ENCODE measurements at places on chromosomes 1 and 21.

- no peak for ATAC-seq
These were observed 42.2 kb downstream of the BTF3L4 start for GRCh38 chr1:52098139-52098871.

DNA sequence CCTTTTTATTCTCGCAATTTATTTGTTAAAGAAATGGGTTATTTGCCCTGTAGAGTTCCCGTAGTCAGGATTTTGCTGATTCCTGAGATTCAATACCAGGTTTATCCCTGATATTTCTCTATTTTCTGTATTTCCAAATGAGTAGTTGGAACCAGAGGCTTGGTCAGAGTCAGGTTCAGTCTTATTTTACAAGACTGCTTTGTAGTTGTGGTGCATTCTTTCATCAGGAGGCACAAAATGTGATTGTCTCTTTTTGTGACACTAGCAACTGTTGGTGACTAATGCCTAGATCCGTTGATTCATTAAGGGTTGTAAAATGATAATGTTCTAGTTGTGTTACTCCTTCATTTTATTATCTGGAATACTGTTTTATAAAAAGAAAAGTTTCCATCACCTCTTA lies 95.5 kb upstream of the TPTE start:
- no peak for ATAC-seq

DNA sequence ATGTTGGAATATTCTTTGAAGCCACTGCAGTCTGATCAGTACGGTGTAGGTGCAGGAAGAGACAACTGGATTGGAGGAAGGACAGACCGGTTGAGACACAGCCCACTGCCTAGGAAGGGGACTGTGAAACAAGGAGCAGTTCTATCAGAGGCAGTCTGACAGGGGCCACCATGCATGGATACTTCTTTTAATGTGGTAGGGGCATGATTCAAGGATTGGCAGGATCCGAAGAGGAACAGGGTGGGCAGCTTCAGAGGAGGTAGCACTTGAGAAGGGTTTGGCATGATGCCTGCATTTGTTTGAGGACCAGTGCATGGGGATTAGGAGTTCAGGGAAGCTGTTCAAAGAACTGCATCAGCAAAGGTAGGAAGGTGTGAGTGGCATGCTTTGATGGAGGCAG lies 167.9 kb downstream of the DYRK1A start:
- no peak for ATAC-seq

- ATAC-seq, result no peak
These were observed 6.5 kb downstream of the FMO5 start for GRCh38 chr1:147218606-147219005.

DNA sequence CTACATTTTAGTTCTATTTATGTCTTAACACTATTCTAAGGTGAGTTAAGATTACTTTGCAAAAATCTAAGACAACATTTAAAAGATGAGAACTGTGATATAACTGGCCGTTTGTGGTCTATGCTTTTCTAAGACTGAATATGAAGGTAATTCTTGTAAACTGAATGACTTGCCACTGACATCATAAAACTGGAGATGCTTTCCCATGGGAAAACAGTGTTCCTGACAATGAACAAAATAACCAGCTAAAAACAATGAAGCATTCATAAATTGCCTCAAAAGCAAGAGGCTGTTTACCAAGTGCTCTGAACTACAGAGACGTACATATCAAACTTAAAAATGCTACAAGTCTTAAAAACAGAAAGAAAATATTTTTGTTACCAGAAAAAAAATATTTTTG lies 54.7 kb downstream of the APP start:
- no peak for ATAC-seq

DNA sequence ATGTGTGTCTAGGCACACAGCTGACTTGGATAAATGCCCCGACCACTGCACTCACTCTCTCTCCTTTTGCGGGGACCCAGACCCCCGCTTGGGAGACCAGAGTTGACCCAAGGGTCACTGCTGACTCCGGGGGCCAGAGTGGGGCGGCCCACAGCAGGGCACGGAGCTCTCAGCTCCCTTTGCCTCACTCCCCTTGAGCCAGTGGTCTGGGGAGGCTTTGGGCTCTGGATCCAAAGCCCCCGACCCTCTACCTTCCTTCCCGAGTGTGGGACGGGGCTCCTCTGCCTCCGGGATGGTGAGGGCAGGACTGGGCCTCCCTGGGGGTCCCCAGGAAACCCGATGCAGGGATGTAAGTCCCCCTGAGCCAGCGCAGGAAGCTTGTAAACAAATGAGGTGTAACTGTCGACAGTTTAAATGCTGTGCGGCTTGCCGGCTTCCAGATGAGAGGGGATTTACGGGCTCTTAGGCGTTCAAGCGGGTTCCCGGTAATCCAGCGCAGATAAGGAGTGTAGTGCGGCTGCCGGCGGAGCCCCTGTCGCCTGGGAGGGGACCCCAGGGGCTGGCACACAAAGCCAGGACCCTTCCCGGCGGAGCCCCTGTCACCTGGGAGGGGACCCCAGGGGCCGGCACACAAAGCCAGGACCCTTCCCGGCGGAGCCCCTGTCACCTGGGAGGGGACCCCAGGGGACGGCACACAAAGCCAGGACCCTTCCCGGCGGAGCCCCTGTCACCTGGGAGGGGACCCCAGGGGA lies 7.4 kb downstream of the ACTRT2 start:
- no peak for ATAC-seq

DNA sequence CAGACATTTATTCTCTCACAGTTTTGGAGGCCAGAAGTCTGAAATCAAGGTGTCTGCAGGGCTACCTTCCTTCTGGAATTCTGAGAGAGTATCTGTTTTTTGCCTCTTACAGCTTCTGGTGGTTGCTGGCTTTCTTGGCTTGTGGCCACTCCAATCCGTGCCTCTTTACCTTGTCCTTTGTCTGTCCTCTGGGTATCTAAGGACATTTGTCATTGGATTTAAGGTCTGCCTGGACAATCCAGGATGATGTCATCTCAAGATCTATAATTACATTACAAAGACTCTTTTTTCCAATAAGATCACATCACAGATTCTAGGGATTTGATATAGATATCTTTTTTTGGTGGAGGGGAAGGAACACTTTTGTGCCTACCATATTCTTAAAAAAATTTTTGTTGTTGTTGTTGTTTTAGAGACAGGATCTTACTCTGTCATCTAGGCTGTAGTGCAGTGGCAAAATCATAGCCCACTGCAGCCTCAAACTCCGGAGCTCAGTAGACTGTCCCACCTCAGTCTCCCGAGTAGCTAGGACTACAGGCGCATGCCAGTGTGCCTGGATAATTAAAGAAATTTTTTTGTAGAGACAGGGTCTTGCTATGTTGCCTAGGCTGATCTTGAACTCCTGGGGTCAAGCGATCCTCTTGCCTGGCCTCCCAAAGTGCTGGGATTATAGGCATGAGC lies 61.9 kb downstream of the XPR1 start:
- no peak for ATAC-seq

- no peak for ATAC-seq
These were observed 27.8 kb downstream of the SMIM12 start for GRCh38 chr1:34831721-34832246.

- peak; percentile 1 for ATAC-seq
These were observed 931 bp upstream of the MXRA8 start for GRCh38 chr1:1359308-1359663.

- no peak for ATAC-seq
These were observed 55.2 kb downstream of the SASS6 start for GRCh38 chr1:100077531-100077930.

DNA sequence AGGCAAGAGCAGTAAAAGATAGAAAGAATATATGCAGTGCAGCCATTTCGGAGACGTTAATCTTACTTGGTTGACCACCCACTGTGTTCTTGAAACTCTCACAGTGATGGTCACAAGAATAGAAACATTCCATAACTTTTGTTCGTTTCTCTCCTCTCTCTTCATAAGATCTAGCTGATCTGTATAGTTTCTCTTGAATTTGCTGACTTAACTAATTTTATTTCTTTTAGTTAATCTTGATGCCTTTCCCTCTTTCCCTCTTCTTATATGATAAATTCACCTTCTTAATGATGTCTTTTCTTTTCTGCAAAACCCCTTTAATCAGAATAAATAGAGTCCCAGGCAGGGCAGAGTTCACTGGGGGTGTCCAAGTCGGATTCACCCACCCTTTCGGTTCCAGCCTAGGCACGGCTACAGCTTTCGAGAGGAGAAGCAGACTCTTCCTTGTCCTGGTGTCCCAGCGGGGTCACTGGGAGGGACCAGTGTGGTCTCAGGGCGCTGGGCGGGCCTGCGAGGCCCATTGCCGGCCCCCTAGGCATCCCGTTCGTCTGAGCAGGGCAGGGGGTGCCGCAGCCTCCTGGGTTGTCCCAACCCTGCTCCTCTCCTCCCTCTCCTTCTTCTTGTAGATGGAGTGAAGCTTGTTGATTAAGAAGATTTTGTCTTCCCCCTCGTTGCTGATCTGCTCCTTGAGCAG lies 39.8 kb downstream of the ZNF691 start:
- ATAC-seq, result no peak

DNA sequence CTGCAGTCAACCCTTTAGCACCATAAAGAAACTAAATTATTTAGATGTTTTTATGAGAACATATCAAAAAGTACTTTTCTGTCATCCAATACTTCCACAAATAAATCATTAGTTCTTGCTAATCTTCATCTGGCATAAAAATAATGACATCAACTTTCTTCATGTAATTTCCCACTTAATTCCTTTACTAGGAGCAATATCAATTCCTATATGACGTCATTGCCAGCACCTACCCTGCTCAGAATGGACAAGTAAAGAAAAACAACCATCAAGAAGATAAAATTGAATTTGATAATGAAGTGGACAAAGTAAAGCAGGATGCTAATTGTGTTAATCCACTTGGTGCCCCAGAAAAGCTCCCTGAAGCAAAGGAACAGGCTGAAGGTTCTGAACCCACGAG lies 116.9 kb downstream of the PTPRC start:
- ATAC-seq, result no peak

DNA sequence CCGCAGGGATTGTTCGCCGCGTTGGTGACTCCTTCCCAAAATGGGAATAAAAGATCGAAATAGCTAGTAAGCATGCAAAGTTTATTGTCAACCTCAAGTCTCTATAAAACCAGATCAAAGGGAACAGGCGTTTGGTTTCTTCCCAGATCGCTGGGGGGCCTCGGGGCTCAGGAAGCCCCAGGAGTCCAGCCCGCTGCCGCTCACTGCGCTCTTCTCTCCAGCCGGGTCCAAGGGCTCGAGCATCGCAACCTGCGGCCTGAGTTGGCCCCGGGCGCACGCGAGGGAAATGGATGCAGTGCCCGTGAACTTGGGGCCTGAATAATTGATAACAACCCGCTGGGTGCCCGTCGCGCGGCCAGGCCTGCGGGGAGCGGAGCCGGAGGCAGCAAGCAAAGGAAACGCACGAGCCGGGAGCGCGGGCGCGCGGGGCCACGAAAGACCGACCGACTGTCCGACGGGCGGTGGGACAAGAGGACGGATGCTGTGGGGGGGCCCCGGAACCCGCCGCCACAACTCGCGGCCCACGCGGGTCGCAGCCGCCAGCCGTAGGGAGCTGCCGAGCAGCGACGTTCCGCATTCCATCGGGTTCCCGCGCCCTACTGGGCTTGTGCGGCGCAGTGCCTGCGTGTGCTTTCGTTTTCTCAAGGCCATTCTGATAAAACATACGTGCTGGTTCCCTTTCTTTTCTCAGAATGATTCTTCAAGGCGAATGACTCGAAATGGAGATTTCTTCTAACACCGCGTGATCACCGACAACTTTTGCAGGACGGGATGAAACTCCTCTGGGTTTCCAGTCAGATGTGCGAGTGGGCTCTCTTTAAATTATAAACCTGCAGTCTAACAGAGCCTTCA lies 14.0 kb upstream of the ALX3 start:
- peak; percentile 74 for ATAC-seq

- no peak for ATAC-seq
These were observed 8.9 kb downstream of the NUP210L start for GRCh38 chr1:154145986-154146385.

DNA sequence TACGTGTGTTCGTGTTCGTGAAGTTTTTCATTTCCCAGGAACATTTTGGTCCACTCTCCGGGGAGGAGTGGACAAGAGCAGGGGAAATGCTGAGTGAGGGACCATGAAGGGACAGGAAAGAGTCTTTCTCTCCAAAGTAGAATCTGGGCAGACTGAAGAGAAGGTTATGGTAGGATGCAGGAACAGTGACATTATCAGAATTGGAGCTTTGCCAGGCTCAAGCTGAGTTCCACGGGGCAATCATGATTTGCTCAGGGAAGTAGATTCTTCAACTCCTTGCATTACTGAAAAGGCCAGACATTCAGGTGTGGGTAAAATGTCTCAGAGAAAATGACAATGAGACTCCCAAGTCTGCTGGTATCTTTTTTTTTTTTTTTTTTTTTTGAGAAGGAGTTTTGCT lies 16.6 kb downstream of the ATP1A4 start:
- ATAC-seq, result no peak

DNA sequence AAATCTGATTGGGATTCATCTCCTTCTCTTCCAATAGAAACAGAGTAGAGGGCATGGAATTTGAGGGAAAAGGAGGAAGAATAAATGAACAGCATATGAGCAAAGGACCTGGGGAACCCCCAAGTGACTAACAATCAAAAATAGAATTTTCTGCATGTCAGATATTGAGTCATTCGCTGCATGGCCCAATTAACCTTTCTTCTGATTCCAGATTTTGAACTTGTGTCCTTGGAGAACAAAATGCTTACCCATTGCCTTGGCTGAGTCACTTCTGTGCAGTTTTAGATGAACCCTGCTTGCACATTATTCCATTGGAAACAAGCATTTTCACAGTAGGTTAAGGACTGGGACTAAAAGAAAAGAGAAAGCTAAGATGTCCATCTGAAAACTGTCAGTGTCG lies 390.5 kb downstream of the ST6GALNAC3 start:
- no peak for ATAC-seq

DNA sequence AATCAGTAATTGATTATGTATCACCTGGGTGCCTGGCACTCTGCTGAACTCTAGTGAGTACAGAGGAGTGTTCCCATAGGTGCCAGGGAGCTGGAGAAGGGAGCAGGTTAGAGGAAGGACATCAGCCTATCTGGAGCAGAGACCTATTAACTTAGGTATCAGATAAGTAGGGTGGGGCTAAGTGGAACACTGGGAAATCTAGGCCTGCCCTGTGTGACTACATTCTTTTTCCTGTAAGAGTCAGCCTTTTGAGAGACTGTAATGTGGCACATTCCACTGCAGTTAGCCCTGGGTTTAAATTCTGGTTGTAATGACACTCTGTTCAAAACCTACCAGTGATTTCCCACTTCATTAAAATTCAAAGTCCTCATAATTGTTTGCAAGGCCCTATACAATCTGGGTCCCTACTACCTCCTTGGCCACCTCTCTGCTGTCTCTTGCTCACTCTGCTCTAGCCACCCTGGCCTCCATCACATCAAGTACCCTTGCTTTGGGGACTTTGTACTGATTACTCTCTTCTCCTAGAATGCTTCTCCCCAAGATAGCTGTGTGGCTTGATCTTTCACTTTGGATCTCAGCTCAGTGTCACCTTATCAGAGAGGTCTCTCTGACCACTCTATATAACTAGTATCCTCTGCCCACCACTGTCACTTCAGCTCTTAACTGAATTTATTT lies 12.9 kb downstream of the STX12 start:
- ATAC-seq, result no peak

DNA sequence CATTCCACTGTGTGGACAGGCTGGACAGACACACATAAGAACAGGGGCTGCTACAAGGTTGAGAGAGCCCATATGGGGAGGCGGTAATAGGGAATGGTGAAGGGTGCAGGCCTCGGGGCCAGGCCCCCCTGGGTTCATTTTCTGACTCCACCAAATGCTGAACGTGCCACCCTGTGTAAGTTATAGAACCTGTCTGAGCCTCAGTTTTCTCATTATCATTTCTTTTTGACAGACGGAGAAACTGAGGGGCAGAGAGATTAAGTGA lies 569.5 kb downstream of the PTPRU start:
- ATAC-seq, result no peak

- ATAC-seq, result peak; percentile 98
These were observed 20.7 kb downstream of the SH3BP5L start for GRCh38 chr1:248804771-248805681.

- ATAC-seq, result no peak
These were observed 30.7 kb upstream of the TARBP1 start for GRCh38 chr1:234509457-234510328.

All from stimulated activated memory B cell treated with anti-CD40 and anti-IgM and Interleukin-4, amounts not matched to agents 10 μg/mL and 1 μg/mL and 100 μg/mL, for 72 hours (primary cell).